ENCODE measurements at places on chromosomes 2 and 18.

GRCh38 chr2:101751875-101752619 is 54.5 kb downstream of the MAP4K4 start:
- no peak for DNase-seq

- no peak for DNase-seq
Measured at GRCh38 chr2:38763228-38763627, 12.1 kb upstream of the SRSF7 start.

DNA sequence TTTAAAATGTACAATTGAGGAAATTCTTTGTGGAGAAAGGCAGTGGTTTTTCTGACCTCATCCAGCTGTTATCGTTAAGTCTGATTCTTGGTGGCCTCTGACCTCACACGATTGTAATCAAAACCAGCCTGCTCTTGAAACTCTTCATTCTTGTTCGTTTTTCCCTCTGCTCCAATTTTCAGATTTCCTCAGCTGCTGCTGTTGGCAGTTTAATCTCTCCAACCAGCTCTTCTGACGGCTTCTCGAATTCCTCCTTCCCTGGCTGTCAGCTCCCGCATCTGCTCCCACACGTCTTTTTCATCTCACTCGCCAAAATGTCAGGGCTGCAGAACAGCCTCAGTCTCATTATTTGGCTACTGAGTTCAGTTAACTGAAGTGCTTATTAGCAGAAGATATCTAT is 136.1 kb downstream of the DCDC2C start:
- no peak for DNase-seq

DNA sequence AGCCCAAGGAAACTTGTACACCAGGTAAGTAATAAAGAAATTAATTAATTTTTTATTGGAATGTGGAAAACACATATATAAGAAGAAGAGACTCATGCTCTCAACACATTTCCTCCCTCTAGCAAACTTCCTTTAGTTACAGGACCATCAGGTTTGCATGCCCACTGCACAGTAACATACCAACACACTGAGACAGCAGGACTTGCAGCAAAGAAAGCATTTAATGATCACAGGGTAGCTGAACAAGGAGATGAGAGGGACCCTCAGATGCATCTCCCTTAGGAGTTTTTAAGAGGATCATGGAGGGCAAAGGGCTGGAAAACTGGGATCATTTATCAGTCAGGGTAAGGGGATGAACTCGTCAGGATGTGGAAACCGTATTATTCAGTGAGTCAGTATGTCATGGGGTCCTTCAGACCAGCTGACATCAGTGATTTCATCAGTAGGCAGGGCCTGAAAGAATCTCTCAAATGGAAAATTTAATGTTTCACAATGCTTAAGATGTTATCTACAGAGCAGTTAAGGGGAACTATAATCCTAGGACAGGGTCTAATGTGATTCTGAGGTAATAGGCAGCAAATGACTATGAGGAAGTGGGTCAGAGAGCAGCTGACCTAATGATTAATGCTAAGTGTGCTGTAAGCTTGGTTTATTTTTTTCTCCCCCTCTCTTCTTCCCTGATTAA is 193.8 kb upstream of the RND3 start:
- DNase-seq, result no peak

GRCh38 chr2:191384829-191385228 is 139.6 kb downstream of the MYO1B start:
- DNase-seq, result no peak

GRCh38 chr18:48441405-48441881 is 32.3 kb upstream of the ZBTB7C start:
- no peak for DNase-seq

DNA sequence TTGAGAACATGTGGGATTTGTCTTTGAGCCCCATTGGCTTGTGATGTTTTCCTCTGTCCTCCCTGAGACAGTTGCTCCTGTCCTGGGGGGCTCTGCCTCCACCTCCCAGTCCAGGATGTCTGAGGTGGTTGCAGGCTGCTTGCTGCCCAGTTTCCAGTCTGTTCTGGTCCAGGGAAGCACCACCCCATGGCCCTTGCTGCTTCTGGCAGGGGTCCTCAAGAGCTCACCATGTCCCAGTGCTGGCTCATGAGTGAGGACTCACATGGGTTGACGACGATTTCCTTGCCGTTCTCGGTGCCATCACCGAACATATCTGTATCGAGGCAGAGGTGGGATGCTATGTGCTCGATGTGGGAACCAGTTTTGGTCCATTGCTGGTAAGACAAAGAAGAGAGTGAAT is 103.4 kb upstream of the CAPN13 start:
- no peak for DNase-seq

GRCh38 chr2:101638817-101639605 is 58.5 kb upstream of the MAP4K4 start:
- no peak for DNase-seq

DNA sequence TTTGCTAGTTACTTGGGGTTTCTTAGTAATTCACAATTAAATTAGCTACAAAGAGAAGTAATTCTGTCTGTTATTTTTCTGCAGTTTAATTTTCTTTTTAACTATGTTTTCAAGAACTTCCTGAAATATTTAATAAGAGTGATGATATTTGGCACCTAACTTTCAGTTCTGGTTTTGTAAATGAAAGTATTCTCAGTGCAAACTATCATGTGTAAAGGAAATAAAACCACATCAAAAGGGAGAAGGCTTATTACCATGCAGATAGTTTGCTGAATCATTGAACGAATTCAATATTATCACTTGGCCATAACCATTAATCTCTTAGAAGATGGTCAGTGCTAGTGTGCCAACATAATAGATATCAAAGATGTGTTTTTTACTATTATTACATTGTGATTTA is 29.2 kb downstream of the DYTN start:
- no peak for DNase-seq

DNA sequence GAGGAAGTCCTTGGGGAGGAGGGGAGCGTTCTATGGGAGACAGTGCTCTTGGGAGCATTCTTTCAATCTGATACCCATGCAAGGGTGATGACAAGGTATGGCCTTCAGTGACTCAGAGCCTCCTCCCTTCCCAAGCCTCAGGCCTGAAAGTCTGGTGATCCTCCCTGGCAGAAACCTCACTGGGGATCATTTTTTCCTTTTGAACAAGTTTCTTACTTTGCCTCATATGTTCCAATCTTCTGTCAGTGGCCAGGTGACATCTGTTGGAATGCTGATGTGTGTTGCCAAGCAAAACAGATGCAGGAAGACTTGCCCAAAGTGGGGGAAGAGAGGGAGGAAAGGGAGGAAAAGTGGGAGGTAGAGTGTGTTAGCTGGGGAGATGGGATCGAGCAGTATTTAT is 224.8 kb downstream of the NEDD4L start:
- no peak for DNase-seq

DNA sequence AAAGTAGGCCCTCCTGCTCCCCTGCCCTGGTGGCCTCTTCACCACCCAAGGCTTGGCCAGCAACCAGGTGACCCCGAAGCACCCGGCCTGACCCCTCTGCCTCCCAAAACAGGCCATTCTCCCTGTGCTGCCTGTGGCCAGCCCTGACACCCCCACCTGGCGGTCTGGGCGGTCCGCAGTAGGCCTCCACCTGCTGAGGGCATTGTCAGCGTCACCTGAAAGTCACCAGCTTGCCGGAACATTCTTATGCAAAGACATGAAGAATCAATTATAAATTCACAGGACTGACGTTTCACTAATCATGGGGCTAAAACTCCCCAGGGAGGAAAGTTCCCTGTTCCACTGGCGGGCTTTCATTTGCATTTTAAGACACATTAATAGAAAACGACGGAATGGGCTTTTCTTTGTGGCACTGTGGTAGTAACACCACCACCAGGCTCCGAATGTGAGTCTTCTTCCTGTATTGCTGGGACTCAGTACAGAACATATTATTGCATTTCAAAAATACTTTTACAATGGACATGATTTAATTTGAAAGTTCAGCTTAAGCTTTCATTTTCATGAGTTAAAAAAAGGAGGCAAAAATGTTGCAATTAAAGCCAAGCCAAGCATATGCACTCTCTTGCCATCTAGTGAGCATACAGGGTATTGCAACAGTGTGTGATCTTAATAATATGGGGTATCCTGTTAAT is 57.4 kb downstream of the ADI1 start:
- no peak for DNase-seq

DNA sequence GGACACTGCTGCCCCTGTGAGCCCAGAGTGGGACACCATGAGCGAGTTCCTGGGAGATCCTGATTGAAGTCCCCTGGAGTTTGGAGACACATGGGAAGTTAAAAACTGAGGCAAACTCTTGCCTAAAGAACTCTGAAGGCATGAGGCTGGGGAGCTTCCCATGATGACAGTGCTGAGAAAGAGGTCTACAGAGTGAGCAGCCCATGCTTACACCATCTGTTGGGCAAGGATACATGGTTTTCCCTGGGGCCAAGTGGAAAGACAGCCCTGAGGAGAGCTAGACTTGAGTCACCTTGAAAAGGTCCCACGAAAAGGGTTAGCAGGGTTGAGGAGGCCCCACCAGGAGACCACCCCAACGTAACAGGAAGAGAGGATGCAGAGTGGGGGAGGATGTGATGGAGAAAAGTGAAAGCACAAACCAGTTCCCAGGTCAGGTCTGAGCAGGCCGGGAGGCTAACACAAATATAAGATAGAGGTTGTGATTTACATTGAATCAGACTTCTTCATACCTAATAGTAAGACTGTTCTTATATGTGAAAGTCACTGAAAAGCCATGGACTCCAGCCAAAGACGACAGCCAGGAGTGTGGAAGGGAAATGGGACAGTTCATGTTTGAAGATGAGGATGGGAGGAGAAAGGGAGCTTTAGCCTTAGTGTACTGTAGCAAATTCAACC is 13.5 kb upstream of the FEZ2 start:
- no peak for DNase-seq

- no peak for DNase-seq
Measured at GRCh38 chr2:39375917-39376316, 61.2 kb downstream of the MAP4K3 start.

GRCh38 chr2:196117214-196117705 is 48.6 kb upstream of the DNAH7 start:
- DNase-seq, result no peak

DNA sequence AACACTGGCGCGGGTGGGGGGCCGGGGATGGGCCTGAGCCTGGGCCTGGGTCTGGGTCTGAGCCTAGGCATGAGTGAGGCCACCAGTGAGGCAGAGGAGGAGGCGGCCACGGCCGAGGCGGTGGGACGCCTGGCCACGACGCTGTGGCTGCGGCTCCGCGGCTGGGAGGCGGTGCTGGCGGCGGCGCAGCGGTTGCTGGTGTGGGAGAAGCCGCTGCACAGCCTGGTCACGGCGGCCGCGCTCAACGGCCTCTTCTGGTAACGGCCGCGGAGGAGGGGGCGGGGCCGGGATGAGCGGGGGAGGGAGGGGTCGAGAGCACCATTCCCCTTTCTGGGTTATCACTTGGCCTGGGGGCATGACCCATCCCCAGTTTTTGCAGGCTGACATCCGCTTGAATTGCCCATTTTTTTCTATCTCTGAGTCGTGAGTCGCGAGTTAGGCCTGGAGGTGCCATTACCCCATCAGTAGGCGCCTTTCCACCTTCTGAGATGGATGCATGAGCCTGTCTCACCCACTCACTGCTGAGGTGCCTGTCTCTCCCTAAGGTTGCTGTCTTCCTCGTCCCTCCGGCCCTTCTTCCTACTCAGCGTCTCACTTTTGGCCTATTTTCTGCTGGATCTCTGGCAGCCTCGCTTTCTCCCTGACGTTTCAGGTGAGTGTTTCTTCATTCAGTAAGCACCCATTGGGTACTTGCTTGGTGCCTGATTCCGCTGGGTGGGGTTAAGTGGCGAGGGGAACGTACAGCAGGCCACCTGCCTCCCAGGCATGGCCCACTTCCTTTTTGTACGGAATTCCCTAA is 501 bp downstream of the RETREG2 start:
- DNase-seq, result peak; percentile 69

- DNase-seq, result peak; percentile 23
Measured at GRCh38 chr2:157840568-157841156, 35.5 kb downstream of the ACVR1 start.

- DNase-seq, result no peak
Measured at GRCh38 chr2:131121464-131121863, 16.3 kb downstream of the PLEKHB2 start.

DNA sequence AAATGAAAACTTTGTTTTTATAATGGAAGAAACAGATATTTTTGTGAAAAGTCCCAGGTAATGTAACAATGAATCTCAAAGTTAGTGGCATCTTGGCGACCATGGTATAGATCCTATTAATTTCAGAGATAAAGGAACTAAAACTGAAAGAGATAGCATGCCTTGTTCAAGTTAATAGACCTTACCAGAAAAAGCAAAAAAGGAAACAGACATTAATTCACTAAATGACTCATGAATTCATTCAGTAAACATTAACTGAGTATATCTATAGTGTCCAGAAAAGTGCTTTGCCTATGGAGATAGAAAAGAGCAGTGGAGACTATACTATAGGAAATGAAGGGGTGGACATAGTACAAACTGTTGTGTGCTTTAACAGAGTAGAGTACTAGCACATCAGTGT is 763.3 kb downstream of the TRIB2 start:
- no peak for DNase-seq

DNA sequence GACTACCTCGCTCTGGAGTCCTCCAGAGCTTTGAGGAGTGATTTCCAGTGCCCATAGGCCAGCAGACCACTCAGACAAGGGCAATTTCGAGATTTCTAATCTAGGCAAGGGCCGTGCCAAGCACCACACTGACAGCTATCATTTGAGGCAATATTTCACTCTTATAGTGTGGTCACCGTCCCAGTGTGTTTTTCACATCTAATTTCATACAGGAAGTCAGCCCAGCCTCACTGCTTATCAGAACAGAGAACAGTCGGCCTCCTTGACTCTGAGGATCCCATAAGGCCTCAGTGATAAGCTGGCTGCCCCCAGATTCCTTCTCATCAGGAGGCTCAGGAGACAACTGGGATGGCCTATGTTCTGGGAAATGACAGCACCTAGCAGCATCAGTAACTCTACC is 581 bp downstream of the CAPN14 start:
- no peak for DNase-seq

GRCh38 chr2:160249876-160250275 is 49.8 kb upstream of the ITGB6 start:
- no peak for DNase-seq

- no peak for DNase-seq
Measured at GRCh38 chr2:18096836-18097405, 218.5 kb downstream of the KCNS3 start.

GRCh38 chr18:13913205-13913604 is 2.1 kb downstream of the MC2R start:
- DNase-seq, result no peak

DNA sequence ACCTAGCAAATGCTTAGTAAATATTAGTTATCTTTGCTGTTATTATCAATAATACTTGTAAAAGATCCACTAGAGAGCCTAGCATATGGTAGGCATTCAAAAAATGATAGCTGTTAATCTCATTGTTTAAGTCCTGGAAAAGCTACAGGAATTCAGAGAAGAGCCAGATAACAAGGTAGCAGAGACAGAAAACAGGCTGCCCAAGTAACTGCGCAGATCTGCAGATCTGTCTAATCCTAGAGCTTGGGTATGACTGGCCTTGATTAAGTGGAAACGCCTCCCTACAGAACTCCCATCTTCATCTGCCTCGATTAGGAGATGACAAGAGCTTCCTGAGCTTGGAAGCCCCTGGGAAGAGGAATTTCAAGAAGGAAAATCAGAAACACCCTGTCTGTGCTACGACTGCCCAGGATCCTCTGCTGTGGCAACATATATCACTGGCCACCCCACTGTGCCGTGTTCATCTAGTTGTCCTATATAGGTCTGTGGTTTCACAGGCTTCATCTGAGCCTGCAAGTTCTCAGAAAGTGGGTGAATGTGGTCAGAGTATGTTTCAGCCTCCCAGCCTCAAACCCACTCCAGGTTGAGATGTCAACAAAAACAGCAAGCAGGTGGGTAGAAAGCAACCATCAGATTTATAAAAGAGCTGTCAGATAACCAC is 151.5 kb upstream of the PKDCC start:
- DNase-seq, result no peak

GRCh38 chr2:42713920-42714319 is 50.0 kb downstream of the OXER1 start:
- DNase-seq, result no peak

Data from iPS-NIHi11 (cell line).